ENCODE measurements at places on chromosomes 2 and 18. TPM values are rescaled to one million over a fixed set of nuclear protein-coding genes. Genes with fewer than 3 reads are reported as not detected.

RTP5 gene
- not detected for total RNA-seq

KYNU gene
- total RNA-seq, result 0.05 TPM

MEP1B gene
- total RNA-seq, result 0.11 TPM

- no peak for ATAC-seq
Measured at GRCh38 chr18:34222307-34223163, 2.2 kb downstream of the NOL4 start.

All from activated T-helper 17 cell treated with anti-CD3 and anti-CD28 coated beads, Interleukin-2, amount 50 U/mL, for 72 hours (primary cell).